ENCODE measurements at places on chromosomes 5 and 9. TPM values are rescaled to one million over a fixed set of nuclear protein-coding genes. Genes with fewer than 3 reads are reported as not detected.
A peak's percentile ranks its signal among the peaks of the same experiment; 100 is the strongest.

DNA sequence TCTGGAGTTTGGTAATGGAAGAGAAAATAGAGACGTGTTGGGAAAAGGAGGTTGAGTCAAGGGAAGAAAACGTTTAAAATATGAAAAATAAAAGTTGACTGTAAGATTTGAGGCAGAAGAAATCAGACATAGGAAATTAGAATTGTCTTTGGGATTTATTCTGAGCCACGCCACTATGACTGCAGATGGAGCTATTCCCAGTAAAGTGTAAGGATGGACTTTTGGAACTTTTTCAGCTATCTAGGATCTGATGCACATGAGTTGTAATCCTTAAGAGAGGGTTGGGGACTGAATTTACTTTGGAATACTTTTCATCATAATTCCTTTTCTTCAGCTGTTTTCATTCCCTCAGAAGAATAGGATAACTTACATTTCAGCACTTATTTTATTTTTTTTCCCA, 336.7 kb downstream of the FAM170A start:
- no peaks in the 10 kb centered on the region for H3K27me3 ChIP-seq
- H3K27ac ChIP-seq, result no peak overlapping the region
- DNase-seq, result no peak
- no peaks in the 10 kb centered on the region for H3K36me3 ChIP-seq

GRCh38 chr9:127336506-127337352, 60.2 kb upstream of the SLC2A8 start:
- no peaks in the 10 kb centered on the region for H3K36me3 ChIP-seq
- H3K27me3 ChIP-seq, result no peaks in the 10 kb centered on the region
- H3K4me1 ChIP-seq, result no peaks in the 10 kb centered on the region
- no peak for DNase-seq
- no peak overlapping the region for H3K4me3 ChIP-seq
- H3K27ac ChIP-seq, result no peak overlapping the region

DNA sequence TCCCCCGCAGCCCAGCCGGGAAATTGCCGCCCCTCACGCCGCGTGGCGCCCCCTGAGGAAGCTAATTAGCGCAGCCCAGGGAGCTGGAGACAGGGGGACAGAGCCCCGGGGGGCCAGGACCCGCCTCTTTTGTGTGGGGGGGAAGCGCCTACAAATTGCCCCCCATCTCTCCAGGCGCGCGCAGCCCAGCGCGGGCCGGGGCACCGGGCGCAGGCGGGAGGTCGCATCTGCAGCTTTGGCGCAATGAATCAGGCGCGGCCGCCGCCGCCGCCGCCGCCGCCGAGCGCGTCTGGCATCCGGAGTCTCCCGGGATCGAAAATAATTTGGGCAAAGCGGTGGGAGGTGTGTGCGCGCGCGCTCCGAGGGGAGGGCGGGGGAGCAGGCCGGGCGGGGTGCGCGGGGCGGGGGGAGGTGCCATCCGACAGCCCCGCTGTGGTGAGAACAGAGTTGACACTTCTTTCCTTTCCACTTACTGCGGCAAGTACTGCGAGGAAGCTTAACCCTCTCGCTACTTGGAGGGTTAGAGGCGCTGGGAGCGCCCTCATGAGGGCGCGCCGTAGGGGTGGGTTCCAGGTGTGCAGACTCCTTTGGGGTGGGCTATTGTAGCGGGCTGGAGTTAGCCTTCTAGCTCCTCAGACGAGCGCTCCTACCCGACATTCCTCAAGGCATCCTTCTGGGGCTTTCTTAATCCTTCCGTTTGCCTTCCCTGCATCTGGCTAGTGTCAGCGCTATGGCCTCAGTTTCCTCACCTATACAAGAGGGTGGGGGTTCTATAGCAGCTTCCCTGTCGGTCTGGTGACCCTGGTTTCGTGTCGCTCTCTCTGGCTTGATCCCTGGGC, 63.1 kb downstream of the CXXC5 start:
- no peaks in the 10 kb centered on the region for H3K36me3 ChIP-seq
- peak; percentile 74 for DNase-seq
- peaks cover 14% of the 10 kb centered on the region for H3K27me3 ChIP-seq
- no peak overlapping the region for H3K27ac ChIP-seq
- peak overlapping the region; percentile 53 for H3K4me3 ChIP-seq

DNA sequence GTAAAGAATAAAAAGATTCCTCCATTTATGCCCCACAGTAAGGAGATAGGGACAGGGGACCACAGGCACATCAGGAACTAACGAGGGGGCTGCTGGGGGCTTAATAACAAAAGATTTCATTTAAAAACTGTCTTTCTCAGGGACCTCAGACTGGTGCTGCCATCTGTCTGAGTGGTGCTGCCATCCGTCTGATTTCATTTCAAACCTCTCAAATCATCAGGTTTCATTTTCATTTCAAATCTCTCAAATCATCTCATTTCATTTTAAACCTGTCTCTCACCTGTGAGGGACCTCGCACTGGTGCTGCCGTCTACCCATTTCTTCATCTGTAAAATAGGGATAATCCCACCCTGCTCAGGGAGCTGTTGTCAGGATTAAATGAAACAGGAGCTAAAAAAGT, 45.9 kb downstream of the ADRA1B start:
- H3K4me3 ChIP-seq, result no peak overlapping the region
- no peaks in the 10 kb centered on the region for H3K4me1 ChIP-seq
- no peaks in the 10 kb centered on the region for H3K36me3 ChIP-seq

DNA sequence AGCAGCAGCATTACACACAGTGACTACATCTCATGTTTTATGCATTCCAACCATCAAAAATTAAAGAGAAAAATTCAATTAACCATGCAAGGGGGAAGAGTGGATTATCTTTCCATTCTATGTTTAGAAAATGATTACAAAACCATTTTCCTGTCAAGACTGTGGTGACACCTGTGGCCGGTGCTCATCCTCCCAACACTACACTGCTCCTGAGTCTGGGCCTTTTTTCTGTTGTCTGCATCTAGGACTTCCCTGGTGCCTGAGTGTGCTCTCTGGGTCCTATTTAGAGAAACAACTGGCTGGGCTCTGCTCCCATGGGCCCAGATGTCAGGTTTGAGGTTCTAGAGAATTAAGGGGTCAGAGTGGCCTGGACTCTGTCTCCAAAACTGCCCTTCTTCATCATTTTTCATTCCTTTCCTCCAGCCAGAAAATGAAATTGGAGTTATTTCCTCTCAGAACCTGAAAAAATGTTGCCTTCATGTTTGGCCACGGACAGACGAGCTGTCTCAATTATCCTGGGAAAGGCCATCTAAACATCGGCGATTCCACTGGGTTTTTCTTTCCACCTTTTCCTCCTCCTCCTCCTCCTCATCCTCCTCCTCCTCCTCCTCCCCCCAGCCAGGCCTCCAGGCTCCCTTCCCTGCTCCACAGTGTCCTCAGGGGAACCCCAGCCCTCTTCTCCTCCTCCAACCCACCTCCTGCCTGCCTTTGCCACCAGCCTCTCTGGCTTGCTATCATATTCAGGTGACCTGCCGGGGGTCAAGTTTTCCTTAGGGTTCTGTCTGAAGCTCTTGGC, 11.4 kb upstream of the ARSI start:
- H3K4me1 ChIP-seq, result no peaks in the 10 kb centered on the region
- no peak overlapping the region for H3K27ac ChIP-seq
- peaks cover 4% of the 10 kb centered on the region for H3K27me3 ChIP-seq
- no peaks in the 10 kb centered on the region for H3K36me3 ChIP-seq
- no peak overlapping the region for H3K4me3 ChIP-seq

- no peak for DNase-seq
- H3K27ac ChIP-seq, result no peak overlapping the region
- H3K4me1 ChIP-seq, result peaks cover 3% of the 10 kb centered on the region
Measured at GRCh38 chr9:1087120-1087881, 37.1 kb downstream of the DMRT2 start.

GLDC gene
- 7.1 TPM for total RNA-seq

ENTPD8 gene
- not detected for total RNA-seq

INPP5E gene
- total RNA-seq, result 18.8 TPM

GRM6 gene
- total RNA-seq, result not detected

Measured in activated CD4-positive, alpha-beta memory T cell treated with anti-CD3 and anti-CD28 coated beads for 36 hours (primary cell).